Kidney glomerular epithelial cell (primary cell): ENCODE measurements at places on chromosomes 1 and 21.

DNA sequence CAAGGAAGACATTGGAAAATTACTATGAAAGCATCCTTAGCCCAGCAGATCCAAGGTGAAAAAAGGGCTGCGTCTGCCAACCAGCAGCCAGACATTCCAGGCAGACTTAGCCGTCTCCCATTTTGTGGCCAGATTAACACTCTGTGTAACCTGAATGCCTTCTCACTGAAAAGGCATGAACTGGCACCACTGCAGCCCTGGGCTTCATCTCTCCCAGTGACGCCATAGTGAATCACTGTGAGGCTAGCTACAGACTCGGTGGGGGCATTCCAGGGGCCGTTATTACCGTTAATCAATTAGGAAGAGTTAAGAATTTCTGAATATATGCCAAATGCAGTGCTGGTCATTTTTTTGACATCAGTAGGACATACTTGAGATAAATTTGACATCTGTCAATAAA is 627.4 kb downstream of the LMO4 start:
- peak; percentile 91 for DNase-seq

- no peak for DNase-seq
These were observed 5.6 kb upstream of the YRDC start for GRCh38 chr1:37813529-37814145.

GRCh38 chr1:89546082-89546889 is 21.7 kb downstream of the LRRC8B start:
- DNase-seq, result peak; percentile 18

DNA sequence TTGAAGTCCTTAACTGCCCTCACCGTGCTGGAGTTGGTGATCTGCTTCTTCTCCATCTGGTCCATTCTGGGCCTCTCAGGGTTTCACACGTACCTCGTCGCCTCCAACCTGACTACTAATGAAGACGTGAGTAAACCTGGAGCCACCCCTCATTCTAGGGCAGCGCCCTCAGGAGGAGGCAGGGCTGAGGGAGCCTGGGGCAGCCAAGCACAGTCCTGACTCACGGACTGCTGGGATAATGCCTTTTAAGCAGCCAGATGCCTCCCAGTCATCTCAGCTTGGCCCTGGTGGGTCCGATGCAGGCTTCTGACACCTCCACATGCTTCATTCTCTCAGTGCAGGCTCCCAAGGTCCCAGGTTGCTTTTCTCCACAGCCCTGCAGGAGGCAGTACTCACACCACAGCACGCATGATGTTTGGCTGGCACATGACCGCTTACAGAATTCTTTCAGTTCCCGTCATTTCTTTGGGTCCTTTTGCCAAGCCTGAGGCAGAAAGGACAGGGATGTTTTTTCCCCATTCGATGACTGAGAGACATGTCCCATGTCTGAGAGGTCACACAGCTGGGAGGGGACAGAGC is 11.8 kb upstream of the SFN start:
- DNase-seq, result no peak

GRCh38 chr1:167893798-167894197 is 20.1 kb downstream of the ADCY10 start:
- no peak for DNase-seq

GRCh38 chr1:193069748-193070385 is 10.5 kb downstream of the RO60 start:
- DNase-seq, result peak; percentile 7

- DNase-seq, result no peak
These were observed 127.8 kb upstream of the NGF start for GRCh38 chr1:115465802-115466363.

GRCh38 chr1:53380296-53380695 is 52.4 kb upstream of the LRP8 start:
- DNase-seq, result no peak

GRCh38 chr1:20194224-20194623 is 7.9 kb upstream of the PLA2G2C start:
- DNase-seq, result no peak

- DNase-seq, result no peak
These were observed 23.1 kb downstream of the RHEX start for GRCh38 chr1:206075786-206076755.

DNA sequence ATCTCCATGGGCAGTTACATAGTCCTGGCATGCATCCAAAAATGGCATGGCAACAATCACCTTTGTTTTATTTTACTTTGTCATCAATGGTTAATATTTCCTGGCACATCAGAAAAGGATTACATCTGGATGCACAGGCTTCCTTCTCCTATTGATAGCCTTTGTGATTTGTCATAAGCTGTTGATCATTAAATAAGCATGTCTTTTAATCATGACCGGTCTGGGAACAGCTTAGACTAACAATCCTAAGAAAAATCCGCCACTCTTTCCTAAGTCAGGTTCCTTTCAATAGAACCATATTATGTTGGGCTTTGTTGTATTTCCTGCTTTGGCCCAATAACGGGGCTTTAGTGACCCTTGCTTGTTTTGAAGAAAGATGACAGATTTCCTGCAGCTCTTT is 330.6 kb downstream of the DUSP10 start:
- DNase-seq, result no peak

- peak; percentile 4 for DNase-seq
These were observed 28.5 kb upstream of the PKP1 start for GRCh38 chr1:201254625-201255478.

DNA sequence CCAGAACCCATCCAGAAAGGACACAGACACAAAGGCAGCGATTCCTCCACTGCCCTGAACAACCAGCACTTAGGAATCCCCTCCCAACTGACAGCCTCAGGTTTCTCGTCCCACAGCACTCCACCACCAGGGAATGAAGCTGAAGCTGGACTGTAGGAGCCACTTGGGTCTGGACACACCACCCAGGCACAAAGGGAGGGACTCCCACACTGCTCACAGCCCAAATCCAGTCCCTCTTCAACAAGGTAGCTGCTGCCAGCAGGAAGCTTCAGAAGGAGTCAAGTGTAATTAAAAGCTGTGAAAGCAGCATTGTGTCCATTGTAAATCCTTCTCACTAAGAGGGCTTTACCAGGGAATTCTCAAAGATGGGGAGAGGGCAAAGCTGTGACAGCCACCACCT is 29.0 kb downstream of the LMX1A start:
- no peak for DNase-seq

DNA sequence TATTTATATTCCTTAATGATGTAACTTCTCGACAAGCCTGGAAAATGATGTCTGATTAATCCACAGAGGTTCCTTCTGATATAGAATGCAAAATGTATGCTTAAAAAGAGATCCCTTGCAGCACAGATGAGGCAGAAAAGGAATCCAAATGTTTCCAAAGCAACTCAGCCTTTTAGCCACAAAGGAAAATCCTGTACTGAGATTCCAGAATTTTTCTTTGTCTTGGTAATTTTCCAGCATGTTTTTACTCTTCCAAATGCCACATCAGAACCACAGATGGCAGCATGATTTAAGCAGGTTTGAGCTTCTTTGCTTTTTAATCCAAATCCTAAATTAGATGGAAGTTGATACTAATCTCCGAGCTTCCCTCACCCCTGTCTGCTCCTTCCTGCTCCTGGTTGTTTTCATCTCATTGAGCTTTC is 176.4 kb upstream of the PALMD start:
- no peak for DNase-seq

DNA sequence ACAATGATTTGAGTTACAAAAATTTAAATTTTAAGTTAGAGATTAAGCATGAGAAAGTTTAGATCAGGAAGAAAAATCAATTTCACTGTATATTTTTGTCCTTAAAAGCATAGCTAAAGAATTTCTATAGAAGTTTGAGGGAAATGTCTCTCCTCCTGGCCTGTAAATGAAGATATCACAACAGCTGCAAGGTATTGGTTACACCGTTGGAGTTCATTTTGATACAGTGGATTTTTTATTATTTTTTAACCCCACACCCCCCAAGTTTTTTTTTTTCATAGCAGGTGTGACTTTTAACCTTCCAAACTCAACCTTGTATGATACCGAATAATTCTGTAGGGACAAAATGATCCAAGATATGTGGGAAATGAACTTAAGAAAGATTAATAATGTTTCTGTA is 156.3 kb downstream of the DISP1 start:
- no peak for DNase-seq

- no peak for DNase-seq
These were observed 145.0 kb upstream of the ZC3H11B start for GRCh38 chr1:219757890-219758289.

GRCh38 chr1:111777301-111777700 is 21.6 kb downstream of the DDX20 start:
- no peak for DNase-seq

GRCh38 chr1:111602302-111602701 is 17.3 kb upstream of the RAP1A start:
- no peak for DNase-seq

GRCh38 chr1:174266991-174267612 is 107.8 kb downstream of the RABGAP1L start:
- no peak for DNase-seq

- no peak for DNase-seq
These were observed 41.6 kb upstream of the VWA5B1 start for GRCh38 chr1:20248971-20249612.

GRCh38 chr21:14988760-14989159 is 76.0 kb downstream of the NRIP1 start:
- no peak for DNase-seq

DNA sequence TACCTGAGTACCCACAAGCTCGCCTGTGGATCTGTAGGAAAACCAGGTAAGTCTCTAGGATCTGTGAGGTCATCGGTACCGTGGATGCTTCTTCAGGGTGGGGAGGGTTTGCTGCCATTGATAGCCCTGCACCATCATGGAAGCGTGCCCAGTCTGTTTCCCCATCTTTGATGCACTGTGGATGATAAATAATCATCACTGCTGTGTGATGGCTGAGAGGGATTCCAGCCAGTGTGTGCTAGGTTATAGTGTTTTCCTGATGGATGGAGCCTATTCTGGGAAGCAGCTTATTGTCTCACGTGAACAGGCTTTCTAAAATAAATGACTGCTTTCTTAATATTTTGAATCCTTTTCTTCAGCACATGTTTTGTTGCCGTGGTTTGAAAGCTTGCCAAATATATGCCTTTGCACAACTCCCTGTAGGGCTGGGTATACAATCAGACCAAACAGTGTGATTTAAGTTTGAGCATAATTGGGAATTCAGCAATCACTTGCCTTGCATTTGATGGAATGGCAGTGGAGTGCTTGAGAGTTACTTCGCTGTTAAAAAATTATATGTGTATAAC is 113.8 kb downstream of the CAMTA1 start:
- no peak for DNase-seq

- DNase-seq, result no peak
These were observed 629.1 kb downstream of the SMYD3 start for GRCh38 chr1:245877976-245878375.

DNA sequence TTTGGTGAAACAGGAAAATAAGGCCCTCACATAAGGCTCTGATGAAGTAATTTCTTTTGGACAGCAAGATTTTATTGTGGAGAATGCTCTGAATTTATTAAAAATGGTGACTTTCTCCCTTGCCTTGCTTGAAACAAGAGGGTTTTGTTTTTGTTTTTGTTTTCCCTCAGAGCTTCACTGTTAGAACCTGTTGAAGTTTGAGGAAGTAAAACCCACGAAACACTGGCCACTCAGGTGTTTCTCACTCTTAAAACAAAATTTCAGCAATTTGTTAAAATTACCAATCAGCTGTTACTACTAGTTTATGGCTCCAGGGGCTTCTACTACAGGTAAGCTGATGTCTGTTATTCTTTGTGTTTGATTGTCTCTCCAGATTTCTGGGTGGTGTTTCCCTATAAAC is 112.6 kb upstream of the B3GALT2 start:
- DNase-seq, result no peak

GRCh38 chr1:26314501-26314900 is 3.3 kb upstream of the CD52 start:
- no peak for DNase-seq

DNA sequence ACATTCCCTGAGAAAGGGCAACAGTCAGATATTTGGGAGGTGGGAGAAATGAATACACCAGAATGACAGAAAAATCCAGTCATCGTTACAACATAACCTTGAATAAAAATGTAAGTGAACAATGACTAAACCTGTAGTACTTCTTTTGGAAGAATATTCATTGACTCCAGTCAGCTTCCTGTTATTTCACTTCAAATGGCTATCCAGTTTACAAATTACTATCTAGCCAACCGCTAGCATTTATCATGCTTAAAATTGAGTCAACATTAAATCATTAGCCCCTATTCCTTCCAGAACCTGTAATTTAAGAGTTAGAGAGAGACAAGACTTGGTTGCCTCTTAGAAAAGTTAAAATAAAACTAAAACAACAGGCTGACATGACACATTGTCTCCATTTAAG is 33.6 kb downstream of the WLS start:
- DNase-seq, result peak; percentile 19

DNA sequence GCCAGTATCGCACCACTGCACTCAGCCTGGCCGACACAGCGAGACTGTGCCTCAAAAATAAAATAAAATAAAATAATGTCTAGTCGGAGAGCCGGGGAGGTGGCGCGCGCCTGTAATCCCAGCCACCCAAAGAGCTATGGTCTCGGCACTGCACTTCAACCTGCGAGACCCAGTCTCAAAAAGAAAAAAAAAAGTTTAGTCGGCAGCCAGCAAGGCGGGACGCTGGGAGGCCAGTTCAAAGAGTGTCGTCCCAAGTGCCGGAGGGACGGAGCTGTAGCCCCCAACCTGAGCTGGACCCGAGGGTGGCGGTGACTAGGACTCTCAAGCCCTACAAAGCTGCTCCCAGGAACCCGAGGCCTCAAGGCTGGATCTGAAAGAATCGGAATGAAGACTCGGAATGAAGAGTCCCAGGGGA is 632 bp upstream of the FALEC start:
- DNase-seq, result no peak

GRCh38 chr21:17848228-17848627 is 29.1 kb upstream of the C21orf91 start:
- peak; percentile 85 for DNase-seq
